ENCODE measurements at places on chromosomes 11 and 22.

- DNase-seq = no peak
Observed at GRCh38 chr11:105910095-105910715, 111.8 kb downstream of the MSANTD4 start.

DNA sequence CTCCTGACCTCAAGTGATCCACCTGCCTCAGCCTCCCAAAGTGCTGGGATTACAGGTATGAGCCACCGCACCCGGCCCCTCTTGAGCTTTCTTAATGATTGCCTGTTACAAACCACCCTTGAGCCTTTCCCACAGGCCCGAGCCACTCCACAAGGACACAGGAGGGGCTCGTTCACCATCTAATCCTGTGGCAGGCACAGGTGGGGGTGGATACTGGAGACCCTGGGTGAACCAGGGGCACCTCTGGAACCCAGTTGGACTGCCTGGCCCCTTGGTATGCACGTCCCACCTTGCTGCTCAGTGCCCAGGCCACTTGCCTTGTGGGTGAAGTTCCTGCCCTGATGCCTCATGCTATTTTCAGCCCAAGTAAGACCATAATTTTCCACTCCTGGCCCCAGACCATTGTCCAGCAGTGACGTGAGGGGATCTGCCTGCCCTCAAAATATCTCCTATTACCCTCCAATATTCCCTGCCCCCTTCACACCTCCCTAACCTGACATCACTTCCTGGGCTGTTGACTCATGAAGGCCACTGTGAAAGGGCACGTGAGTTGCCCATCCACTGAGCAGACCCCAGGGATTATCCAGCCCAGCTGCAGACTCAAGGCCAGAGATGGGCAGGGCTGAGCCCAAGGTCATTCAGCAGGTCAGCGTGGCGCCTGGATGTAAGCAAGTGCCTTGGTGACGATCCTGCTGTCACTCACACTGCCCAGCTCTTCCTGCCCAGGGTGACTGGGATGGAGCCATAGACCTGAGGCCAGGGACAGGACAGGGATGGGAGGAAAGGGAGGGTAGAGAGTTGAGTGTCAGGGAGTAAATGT is 19.6 kb downstream of the P2RY2 start:
- no peak for DNase-seq

GRCh38 chr11:11211888-11212287 is 141.2 kb downstream of the CSNK2A3 start:
- DNase-seq = no peak

- DNase-seq = no peak
Observed at GRCh38 chr11:86052693-86053641, 15.9 kb downstream of the PICALM start.

DNA sequence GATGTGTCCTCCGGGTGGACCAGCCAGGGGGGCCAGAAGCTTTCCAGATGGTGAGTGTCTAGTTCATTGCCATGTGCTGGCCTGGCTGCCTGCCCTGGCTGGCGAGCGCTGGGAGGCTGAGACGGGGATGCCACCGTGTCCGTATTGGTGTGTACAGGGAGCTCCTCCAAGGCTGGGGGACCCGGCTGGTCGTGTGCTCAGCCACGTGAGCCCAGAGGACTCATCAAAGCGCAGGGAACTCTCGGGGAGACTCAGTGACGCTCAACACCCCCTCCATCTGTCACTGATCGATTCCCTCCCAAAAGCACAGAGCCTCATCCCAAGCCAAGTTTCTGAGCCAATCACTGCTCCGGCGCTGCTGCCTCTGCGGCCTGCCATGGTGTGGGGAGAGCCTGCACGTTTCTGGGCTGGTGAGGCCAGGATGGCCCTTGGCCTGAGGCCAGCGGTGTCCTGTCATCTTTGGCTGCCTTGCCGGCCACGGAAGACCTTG is 423.7 kb downstream of the SHANK2 start:
- DNase-seq = no peak

DNA sequence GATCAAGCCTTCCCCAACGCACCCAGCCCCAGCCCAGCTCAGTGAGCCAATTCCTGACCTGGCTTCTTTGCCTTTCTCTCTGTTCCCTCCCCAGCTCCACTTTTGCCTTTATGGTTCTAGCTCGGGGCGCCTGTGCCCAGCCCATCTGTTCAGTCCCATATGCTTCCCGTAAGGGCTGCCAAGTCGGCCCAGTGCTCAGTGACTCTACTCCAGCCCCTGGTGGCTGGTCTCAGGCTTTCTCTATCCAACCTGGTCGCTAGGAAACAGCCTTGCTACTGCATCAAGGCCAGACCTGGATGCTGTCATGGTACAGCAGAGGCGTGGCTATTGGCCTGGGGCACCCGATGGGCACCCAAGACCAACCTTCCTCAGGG is 178.0 kb downstream of the DSCAML1 start:
- DNase-seq = no peak

- DNase-seq = no peak
Observed at GRCh38 chr11:106957030-106957482, 61.2 kb downstream of the GUCY1A2 start.

DNA sequence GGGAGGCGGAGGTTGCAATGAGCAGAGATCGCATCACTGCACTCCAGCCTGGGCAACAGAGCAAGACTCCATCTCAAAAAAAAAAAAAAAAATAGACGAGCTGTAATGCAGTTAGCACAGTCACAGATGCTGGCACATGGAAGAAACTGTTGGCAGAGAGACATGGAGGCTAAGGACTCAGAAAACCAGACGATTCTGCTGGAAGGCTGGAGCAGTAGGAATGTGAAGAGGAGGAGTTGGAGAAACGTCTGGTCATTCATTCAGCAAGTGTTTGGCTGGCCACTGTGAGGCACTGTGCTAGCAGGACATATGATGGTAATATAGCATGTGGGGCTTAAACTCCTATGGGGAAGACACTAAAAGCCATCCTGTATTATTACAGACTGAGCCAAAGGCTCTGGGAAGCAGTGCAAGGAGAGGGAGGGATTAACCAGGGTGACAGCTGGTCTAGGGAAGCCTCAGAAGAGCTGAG is 5.0 kb downstream of the UQCR10 start:
- peak; percentile 35 for DNase-seq

- DNase-seq = no peak
Observed at GRCh38 chr22:19843857-19844376, 10.8 kb downstream of the GNB1L start.

DNA sequence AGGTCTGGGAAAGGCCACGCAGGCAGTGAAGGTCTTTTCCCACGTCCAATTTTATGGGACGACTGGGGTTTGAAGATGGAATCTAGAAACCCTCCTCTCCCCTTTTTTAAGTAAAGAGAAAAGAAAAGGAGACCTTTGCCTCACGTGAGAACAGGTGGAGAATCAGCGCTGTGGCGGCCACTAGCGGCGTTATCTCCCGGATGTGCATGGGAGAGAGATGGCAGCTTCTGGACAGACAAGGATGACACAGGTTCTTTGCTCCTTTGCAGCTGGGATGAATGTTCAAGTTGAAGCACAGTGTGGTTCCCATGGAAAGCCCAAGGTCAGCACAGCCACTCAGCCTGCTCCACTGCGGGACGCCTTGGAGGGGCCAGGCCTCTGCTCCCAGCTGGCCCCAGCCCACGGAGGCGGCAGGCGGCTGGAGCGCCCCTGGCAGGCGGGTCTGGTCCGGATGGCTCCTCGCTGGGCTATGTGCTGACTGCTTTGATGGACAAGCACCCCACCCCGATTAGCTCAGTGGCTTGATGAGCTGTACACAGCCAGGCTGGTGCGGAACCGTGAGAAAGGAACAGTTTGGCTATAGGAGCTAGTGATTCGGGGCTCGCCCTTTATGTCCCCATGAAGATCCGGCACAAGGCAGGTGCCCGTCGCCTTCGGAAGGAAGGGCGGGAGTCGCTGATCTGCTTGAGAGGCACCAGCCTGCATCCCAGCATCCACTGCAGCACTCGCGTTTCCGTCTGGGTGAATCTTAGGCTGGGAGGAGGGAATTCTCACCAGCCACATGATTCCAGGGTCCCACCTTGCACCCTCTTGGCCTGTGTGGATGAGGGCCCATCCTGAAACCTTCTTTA is 14.5 kb upstream of the BID start:
- DNase-seq = no peak

- DNase-seq = no peak
Observed at GRCh38 chr22:18091916-18092526, 14.2 kb downstream of the PEX26 start.

GRCh38 chr11:78912778-78913177 is 338.1 kb upstream of the NARS2 start:
- no peak for DNase-seq

- DNase-seq = no peak
Observed at GRCh38 chr11:86421946-86422345, 47.3 kb downstream of the CCDC81 start.

DNA sequence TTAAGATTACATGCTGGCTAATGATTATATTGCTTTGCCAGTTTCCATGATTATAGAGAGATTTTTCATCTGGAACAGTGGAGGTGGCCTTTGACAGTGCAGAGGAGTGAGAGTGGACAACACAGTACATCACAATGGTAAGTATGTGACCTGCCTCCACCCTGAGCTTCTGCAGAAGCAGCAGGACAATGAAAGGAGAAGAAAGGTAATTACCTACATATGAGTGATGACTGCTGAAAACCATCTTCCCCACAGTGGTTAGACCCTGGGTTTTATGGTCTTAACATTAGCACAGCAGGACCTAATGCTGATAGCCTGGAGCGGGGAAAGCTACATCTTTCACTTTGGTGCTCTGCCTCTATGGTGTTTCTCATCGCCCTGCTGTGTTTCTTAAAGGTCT is 454.7 kb upstream of the DDI1 start:
- no peak for DNase-seq

DNA sequence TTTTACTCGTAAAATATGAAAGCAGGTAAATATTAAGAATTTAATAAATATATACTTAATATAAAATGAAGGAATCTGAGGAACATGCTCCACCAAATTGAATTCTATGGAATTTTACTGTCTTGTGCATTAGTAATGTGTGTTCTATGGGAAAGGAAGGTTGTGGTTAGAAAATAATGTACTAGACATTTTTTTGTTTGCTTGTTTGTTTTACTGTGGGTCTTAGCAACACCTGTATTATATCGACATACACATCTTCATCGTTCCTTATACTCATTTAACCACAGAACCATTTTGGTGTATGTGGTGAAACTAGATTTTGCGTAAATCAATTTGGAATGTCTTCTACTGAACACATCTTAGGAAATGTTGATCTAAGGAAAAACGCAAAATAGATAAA is 114.1 kb upstream of the MTMR2 start:
- DNase-seq = no peak

GRCh38 chr11:57597461-57597915 is at the start of gene SERPING1:
SERPING1 (plus strand) TSS chr11:57597685; CDS start chr11:57598271, 586 bp downstream.
- no peak for DNase-seq

DNA sequence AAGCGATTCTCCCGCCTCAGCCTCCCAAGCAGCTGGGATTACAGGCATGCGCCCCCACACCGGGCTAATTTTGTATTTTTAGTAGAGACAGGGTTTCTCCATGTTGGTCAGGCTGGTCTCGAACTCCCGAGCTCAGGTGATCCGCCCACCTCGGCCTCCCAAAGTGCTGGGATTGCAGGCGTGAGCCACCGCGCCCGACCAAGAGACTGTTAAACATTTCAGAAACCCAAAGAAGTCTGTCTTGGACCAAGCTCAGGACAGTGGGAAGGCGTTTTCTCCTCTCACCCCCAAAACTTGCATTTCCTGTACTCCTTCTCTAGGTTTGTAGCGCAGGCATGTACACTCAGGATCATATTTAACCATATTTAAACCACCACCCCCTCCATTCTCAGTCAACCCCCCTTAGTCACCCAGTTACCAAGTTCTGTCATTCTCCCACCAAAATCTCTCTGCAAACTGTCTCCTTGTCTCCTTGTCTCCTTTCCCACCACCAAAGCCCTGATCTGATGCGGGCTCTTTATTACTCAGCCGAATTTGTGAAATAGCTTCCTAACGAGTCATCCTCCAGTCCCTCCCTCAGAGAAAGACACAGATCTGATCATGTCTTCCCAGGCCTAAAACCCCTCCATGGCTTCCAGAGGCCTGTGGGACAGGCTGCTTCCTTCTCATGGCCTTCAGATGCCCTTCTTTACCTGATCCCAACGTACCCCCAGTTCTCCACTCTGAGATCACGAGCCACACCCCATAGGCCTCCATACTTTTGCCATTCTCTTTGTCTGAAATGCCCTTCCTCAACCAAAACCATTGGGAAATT is 29.0 kb upstream of the CREB3L1 start:
- DNase-seq = peak; percentile 36

DNA sequence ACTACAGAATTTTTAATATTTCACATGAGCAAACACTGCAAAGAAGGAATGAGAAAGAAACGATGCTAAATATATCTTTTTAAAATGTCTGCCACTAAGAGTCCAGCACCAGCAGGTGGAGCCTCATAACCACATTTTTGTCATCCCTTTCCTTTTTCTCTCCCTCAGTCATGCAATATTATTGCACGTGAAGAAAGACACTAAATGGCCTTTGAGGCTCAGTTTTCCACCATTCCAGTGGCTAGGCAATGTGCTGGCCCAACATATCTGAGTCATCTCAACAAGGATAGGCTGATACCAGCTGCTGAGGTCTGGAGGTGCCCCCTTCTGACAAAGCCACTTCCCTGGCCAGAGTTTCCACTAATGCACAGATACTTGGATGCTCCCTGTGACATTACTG is 1.8 kb downstream of the ALKBH8 start:
- peak; percentile 37 for DNase-seq

DNA sequence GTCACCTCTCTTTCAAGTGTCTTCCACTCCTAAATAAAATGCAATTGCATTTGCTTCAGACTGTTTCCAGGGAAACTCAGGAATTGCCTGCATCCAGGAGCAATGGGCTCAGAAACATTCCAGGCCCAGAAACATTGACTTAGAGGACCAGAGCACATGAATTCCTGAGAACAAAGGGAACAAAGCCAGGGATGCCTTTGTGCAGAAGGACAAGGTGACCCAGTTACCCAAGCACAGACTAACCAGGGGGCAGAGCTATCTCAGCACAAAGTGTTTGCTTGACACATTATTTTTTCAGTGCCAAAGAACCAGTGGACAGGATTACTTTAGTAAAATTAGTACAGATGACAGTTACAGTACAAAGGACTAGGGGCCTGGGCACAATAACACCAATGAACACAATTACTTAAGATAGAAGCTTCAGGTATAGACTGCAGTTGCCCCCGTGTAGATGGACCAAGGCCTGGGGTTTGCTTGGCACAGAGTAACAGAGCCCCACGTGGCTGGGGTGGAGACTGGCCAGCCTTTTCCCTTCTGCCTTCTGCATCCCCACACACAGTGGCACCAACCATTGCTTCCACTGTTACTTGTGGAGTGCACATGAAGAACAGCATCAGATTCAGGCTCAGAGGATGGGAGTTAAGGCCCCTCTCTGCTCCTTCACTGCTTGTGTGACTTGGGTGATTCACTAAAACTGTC is 500.8 kb downstream of the INSC start:
- DNase-seq = no peak

DNA sequence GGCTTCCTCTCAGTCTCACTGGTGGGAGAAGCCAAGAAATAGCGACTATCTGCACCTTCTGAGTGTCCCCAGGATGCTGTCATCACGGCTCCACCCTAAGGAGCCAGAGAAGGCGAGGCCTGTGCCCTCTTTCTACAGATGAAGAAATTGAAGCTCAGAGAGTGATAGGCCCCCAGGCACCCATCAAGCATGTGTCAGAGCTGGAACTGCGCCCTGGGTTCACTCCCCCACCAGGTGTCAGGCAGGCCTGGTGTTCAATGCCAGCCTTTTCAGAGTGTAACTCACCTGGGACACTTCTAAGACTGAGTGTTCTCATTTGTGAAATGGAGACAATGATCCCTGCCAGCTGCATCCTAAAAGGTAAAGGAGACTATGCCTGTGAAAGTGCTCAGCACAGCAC is 127.3 kb upstream of the SEZ6L start:
- DNase-seq = no peak

Data from hematopoietic multipotent progenitor cell treated with erythropoietin and hydrocortisone succinate and interleukin-3 and kit ligand, for 17 days (in vitro differentiated cells).